ENCODE measurements at places on chromosomes 12 and 14.

- no peak for DNase-seq
Observed at GRCh38 chr14:95190857-95191256, 33.5 kb upstream of the DICER1 start.

DNA sequence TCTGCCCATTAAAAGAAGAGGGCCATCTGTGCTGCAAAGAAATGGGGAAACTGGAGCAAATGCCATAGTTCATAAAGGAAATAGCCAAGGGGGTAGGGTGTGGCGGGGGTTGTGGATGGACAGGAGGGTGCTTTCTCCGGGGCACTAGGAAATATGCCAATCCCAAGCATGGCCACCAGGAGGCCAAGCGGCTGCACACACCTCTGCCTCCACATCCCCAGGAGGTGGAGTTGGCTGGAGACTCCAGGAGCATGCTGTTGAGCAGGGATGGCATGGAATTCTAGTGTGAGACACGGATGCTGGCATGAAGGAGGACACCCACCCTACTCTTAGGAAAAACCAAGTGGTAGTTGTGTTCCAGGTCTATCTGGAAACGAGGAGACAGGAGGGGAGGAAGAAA is 25.2 kb downstream of the NID2 start:
- peak; percentile 33 for DNase-seq

GRCh38 chr14:24234095-24235005 is 1.6 kb downstream of the GMPR2 start:
- no peak for DNase-seq

GRCh38 chr12:132439333-132439904 is 50.5 kb upstream of the FBRSL1 start:
- DNase-seq, result no peak
